ENCODE measurements at places on chromosomes 11 and 22.

DNA sequence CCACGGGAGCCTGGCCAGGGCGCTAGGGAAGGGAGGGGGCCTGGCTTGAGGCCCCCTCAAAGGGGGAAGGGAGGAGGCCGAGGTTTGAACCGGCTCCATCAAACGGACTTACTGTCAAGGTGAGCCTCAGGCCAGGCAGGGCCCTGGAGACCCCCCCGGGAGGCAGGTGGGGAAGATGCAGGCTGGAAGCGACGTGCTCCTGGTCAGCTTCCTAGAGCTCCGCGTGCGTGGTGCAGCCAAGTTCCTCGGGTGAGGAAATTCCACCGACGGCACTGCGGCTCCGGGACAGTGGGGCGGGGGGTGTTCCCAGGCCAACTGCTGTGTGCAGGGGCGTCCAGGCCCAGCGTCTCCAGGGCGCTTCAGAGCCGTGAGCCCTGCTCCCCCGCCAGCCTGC lies 7.2 kb upstream of the TRABD start:
- H3K27ac ChIP-seq, result no peak overlapping the region
- H3K36me3 ChIP-seq, result no peaks in the 10 kb centered on the region
- no peak for DNase-seq
- no peak overlapping the region for H3K4me3 ChIP-seq
- H3K4me1 ChIP-seq, result peaks cover 2% of the 10 kb centered on the region

DNA sequence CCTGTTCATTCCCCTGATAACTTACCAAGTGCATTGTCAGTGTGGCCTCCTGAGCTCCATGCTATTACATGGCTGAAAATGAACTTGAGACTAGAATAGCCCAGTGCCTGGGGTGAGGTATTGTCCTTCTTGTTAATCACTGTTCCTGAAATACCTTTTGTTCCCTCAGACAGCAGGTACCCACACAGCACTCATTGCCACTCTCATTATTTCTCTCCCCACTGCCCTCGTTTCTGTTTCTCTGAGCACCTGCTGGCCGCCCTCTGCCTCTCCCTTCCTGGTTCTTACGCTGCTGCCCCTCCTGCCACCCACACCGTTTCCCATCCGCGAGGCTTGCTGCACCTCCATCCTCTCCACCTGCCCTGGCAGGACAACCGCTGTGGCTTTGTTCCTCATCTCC lies 36.9 kb upstream of the RAB1B start:
- H3K36me3 ChIP-seq, result peaks cover 22% of the 10 kb centered on the region
- H3K4me1 ChIP-seq, result peaks cover 1% of the 10 kb centered on the region
- peak overlapping the region; percentile 39 for H3K27ac ChIP-seq
- H3K4me3 ChIP-seq, result no peak overlapping the region
- H3K27me3 ChIP-seq, result no peaks in the 10 kb centered on the region

GRCh38 chr11:45924927-45925326 lies 2.5 kb downstream of the LARGE2 start:
- no peak overlapping the region for H3K27ac ChIP-seq
- peaks cover 5% of the 10 kb centered on the region for H3K27me3 ChIP-seq
- peaks cover 19% of the 10 kb centered on the region for H3K4me1 ChIP-seq
- DNase-seq, result no peak
- no peaks in the 10 kb centered on the region for H3K36me3 ChIP-seq

- no peak overlapping the region for H3K27ac ChIP-seq
- H3K4me3 ChIP-seq, result no peak overlapping the region
- H3K27me3 ChIP-seq, result no peaks in the 10 kb centered on the region
Observed at GRCh38 chr22:30863081-30863833, 105.3 kb downstream of the MORC2 start.

DNA sequence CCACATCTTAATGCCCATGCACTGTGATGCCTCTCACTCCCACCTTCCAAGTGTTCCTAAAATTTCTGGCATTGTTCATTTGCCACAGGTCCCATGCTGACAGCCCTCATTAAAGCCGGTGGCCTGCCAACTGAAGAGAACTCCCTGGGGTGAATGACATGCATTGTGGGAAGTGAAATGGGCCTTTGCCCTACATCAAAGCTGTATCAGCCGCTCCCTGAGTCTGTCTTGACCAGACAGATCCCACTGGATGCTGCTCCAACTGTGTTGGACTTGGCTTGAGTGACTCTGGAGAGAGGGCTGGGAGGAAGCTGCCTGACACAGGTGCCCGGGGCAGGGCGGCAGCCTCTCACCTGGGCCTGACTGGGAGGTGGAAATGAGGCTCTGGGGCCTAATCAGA lies 8.8 kb upstream of the SEC14L4 start:
- H3K36me3 ChIP-seq, result no peaks in the 10 kb centered on the region
- DNase-seq, result no peak
- no peaks in the 10 kb centered on the region for H3K27me3 ChIP-seq

GRCh38 chr22:45237065-45237990 lies 3.4 kb downstream of the KIAA0930 start:
- DNase-seq, result no peak
- no peak overlapping the region for H3K27ac ChIP-seq
- no peaks in the 10 kb centered on the region for H3K27me3 ChIP-seq
- H3K4me3 ChIP-seq, result no peak overlapping the region

DNA sequence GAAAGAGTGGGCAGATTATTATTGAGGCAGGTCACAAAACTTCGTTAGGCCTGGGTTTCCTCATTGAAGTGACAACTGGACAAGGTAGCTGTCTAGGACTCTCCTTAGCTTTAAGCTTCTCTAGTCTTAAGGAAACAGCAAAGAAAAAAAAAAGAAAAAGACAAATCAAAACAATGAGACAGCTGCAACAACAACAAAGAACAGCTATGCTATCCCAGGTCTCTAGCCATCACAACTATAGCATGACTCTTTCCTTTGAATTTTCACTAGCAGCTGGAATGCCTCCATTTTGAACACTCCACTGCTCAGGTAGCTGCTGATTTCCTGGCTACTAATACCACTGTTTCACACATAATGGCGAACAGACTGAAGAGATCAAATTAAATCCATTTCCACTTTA lies 302.4 kb upstream of the SORL1-AS1 start:
- no peak overlapping the region for H3K4me3 ChIP-seq
- no peak for DNase-seq
- no peaks in the 10 kb centered on the region for H3K36me3 ChIP-seq
- no peaks in the 10 kb centered on the region for H3K27me3 ChIP-seq

DNA sequence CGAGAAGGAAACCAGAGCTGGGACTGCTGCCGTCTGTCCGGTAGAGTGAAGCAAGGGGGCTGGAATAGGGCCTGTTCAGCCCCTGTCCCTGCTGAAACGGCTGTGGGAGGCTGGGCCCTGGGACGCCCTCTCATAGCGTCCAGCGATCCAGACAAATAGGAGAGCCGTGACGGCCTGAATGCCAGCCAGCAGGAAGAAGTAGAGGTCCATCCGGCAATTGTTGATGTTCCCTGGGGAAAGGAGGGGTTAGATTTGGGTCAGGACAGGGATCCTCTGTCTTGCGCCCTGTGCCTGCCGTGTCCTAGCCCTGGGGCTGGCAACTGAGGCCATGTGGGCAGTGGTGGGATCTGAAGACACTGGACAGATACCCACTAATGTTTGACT lies 12.9 kb downstream of the TMEM132A start:
- H3K27me3 ChIP-seq, result peaks cover 1% of the 10 kb centered on the region
- no peaks in the 10 kb centered on the region for H3K36me3 ChIP-seq
- no peaks in the 10 kb centered on the region for H3K4me1 ChIP-seq
- no peak overlapping the region for H3K27ac ChIP-seq
- no peak overlapping the region for H3K4me3 ChIP-seq
- no peak for DNase-seq

- no peak overlapping the region for H3K4me3 ChIP-seq
- peaks cover 1% of the 10 kb centered on the region for H3K27me3 ChIP-seq
- H3K27ac ChIP-seq, result no peak overlapping the region
- no peak for DNase-seq
- no peaks in the 10 kb centered on the region for H3K4me1 ChIP-seq
Observed at GRCh38 chr22:24763872-24764485, 10.5 kb downstream of the PIWIL3 start.

DNA sequence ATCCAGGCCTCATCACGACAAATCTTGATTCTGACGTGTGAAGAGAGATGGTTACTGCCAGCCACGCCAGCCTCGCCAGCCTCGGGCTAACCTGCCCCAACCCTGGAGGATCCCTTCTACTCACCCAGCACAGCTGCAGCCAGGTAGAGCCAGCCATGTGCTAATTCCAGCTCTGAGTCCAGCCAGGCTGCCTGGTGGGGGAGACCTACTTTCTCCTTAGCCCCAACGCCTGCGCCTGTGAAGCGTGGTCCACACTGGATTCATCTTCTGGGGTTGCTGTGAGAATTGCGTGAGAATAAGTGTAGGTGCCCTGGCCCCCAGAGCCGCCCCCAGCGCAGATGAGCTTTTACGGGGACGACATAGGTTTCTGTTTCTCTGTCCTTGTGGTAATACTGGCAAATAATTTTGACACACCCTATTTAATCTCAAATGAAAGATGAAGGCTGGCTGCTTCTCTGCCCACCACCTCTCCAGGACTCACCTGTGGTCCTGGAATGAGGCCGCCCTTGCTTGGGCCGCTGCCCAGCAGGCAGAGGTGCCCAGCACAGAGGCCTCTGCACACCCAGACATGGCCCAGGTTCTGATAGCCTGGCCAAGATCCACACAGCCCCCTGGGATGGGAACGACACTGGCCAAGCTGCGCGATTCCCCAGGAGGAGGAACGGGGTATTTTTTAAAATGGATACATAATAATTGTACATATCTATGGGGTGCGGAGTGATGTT lies 528.4 kb downstream of the TBC1D22A start:
- H3K4me3 ChIP-seq, result no peak overlapping the region
- no peaks in the 10 kb centered on the region for H3K27me3 ChIP-seq
- H3K36me3 ChIP-seq, result no peaks in the 10 kb centered on the region
- no peaks in the 10 kb centered on the region for H3K4me1 ChIP-seq
- no peak overlapping the region for H3K27ac ChIP-seq

DNA sequence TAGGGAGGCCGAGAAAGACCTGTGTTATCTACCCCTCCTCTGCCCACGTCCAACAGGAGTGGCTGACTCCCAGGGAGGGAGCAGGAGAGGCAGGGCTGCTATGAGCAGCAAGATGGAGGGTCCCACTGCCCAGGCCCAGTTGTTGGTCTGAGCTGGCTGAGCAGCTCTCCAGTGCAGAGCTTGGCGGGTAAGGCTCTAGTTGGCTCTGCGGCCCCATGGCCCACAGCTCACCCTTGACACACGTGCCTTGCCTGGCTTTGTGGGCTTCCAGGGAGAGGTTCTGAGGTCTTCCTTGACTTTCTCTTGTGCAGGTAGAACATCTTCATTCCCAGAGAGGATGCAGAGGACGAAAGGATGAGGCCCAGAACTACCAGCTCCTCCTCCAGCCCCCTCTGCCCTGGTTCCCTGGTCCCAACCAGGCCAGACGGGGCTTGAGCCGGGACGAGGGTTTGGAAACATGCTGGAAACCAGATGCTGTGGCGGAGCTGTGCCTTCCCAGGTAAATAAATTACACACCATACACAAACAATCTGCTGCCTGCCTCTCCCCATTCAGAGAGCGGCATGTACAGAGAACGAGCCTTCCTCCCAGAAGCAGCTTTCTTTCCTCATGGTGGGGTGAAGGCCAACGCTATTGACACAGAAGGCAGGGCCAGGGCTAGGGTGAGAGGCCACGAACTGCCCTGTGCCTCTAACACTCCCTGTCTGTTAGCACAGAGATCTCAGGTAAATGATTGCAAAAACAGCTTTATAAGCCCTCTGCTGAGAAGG lies 48.1 kb downstream of the DSCAML1 start:
- H3K27ac ChIP-seq, result no peak overlapping the region
- H3K27me3 ChIP-seq, result no peaks in the 10 kb centered on the region
- H3K36me3 ChIP-seq, result no peaks in the 10 kb centered on the region
- H3K4me1 ChIP-seq, result no peaks in the 10 kb centered on the region

GRCh38 chr22:32475468-32476010 lies 928 bp downstream of the FBXO7 start:
- peak; percentile 46 for DNase-seq
- peak overlapping the region; percentile 96 for H3K27ac ChIP-seq
- peak overlapping the region; percentile 90 for H3K4me3 ChIP-seq
- no peaks in the 10 kb centered on the region for H3K27me3 ChIP-seq
- peaks cover 13% of the 10 kb centered on the region for H3K36me3 ChIP-seq

DNA sequence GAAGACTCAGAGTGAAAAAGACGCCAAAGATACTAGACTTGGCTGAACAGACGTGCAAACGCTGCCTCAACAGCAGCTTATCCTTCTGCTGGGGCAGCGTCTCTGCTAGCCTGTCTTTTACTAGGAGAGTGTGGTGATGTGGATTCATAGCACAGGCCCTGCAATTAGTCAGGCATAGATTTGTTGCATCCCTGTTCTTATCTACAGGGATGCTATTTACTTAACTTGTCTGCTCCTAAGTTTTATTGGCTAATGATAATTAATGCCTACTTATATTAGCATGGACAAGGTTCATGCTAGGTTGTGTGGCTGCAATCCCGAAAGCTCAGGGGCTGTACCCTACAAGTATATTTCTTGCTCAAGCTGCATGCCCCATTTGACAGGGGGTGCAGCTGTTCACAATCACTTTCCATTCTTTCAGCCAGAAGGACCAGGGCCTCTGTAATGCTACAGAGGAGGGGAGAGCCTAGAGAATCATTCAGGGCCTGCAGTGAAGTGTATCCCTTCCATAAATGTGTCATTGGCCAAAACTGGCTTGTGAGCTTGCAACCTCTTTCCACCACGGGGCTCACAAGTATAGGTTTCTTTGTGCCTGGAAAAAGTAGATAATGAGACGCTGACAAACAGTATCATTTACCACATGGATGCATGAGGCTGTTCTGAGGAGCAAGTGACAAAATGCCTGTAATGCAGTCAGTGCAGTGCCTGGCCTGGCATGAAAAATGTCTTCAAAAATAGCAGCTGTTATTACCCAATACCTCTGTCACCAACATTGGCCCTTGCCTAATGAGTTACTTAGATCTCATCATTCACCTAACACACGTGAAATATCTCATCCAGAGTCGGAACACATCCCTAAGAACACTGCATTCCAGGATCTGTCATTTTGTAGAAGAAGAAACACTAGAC lies 685.8 kb upstream of the API5 start:
- no peak for DNase-seq
- no peaks in the 10 kb centered on the region for H3K36me3 ChIP-seq
- no peak overlapping the region for H3K4me3 ChIP-seq
- H3K27ac ChIP-seq, result no peak overlapping the region
- H3K4me1 ChIP-seq, result no peaks in the 10 kb centered on the region
- no peaks in the 10 kb centered on the region for H3K27me3 ChIP-seq
